ENCODE measurements at places on chromosomes 5 and 9. TPM values are rescaled to one million over a fixed set of nuclear protein-coding genes. Genes with fewer than 3 reads are reported as not detected.

AFAP1L1 gene
- total RNA-seq, result 0.18 TPM

OR2V1 gene
- total RNA-seq, result not detected

BSPRY gene
- total RNA-seq, result 1.4 TPM

TRPM3 gene
- not detected for total RNA-seq

NTNG2 gene
- total RNA-seq, result 2.0 TPM

SLC6A19 gene
- not detected for total RNA-seq

LMX1B gene
- not detected for total RNA-seq

OR13C4 gene
- total RNA-seq, result not detected

GPR151 gene
- total RNA-seq, result not detected

DNA sequence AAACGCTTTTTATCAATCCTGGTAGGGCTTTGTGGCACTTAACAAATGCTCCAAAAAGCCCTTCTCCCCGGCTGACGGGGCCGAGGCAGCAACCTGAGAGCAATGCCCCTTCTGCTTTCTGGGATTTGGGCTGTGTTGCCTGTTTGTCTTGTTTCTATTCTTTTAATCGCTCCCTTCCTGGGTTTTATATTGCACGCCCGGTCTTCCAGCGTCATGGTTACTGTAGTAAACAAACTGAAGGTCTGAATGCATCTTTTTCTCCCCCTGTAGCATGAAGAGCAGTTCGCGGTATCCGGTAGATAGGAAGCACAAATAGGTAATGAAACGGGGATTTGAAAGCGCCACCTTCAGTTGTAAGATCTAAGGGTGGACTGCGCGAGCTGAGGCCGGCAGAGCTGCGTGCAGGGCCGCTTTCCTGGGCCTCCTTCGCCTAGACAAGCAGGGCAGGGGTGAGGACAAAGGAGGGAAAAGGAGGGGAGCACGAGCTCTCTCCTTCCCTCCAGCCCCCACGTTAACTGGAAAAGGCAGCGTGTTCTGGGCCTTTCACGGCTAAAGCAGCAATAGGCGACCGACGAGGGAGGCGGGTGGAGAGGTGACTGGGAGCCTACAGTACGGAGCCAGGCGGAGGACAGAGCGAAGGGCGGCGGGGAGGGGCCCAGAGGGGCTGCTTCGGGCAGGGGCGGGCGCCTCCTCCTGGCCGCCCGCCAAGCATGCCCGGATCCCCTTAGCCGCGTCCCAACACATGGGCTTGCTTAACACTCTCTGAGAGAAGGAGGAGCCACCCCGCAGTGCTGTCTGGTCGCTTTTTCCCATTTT lies 49.3 kb upstream of the ZNF366 start:
- no peak for DNase-seq

DNA sequence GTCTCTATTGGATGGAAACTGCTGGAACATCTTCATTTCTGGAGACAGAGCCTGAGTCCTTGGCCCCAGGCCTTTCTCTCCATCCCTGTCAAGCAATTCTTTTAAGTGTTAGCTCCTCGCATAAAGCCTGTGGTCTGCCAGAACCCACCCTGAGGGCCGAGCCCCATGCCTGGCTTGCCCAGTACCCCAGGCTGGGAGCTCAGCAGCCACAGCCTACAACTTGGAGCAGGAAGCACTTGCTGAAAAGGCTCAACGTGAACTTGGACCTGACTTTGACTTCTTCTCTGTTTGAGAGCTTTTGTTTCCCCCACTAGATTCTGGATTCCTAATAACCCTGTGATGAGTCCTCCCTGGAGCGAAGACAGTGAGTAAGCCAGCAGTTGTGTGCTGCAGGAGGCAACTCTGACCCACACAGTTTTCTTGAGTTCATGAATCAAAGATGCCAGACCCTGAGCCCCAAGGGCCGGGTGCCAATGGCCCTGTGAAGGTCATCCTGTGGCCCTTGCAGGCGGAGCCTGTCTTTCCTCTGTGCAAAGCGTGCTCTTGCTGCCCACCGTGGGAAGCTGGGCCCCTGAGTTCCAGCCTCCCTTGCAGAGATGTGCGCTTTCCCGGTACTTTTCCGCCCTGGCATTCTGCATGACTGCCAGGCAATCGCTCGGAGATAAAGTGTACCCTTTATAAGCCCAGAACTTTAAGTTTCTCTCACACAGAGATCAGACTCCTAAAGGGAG lies 64.3 kb upstream of the RUFY1 start:
- no peak for DNase-seq

GRCh38 chr5:119808474-119808873 lies 179.1 kb downstream of the FAM170A start:
- DNase-seq, result no peak

DNA sequence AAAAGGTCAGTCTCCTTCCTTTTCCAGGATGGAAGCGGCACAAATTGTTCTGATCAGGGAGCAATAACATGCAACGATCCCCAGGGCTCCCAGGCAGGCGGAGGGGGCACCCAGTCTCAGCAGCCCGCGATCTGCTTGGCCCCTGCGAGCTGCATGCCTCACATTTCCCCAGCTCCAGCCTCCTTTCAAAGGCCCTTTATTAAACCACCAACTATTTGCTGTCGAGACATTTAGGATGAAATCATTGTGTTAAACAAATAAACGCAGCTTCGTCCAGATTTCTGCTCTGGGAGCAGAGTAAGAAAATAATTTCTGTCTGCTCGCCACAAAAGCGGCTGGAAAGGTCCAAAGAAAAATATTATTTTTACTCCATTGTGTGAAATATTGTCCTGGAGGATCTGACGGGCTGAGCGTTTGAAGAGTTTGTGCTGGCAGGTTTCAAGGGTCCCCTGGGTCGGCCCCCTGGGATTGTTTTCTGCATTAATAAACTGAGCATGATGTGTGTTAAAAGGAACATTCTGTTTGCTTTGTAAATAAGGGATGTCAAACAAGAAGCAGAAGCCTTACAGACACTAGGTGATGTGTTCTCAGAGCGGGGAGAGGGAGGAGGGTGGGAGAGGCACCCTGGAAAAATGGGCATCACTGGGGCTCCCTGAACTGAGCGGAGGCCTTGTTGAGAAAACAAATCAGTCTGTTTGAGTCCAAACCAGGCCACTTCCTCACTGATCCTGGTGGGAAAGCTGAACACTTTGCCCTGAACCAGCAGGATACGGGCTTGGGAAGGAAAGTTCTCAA lies 110.1 kb downstream of the FOXD1 start:
- DNase-seq, result no peak

- DNase-seq, result no peak
Measured at GRCh38 chr9:16901590-16901989, 31.1 kb upstream of the BNC2 start.

DNA sequence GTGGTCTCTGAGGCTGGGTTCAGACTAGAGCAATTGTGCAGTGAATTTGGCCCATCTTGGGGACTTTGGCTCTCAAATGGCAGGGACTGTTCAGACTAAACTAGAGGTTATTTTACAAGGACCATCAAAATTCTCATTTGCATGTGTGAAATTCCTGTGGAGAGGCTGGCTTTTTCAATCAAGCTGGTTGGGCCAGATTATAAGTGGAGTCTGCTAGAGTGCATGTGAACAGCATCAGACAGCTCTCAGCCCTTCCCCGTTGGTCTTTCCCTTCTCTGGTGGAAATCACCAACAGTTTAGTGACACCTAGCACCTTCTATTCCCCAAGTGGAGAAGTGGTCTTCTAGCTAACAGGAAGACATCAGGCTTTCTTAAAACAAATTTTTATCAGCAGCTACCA lies 301.3 kb downstream of the CWC27 start:
- DNase-seq, result no peak

DNA sequence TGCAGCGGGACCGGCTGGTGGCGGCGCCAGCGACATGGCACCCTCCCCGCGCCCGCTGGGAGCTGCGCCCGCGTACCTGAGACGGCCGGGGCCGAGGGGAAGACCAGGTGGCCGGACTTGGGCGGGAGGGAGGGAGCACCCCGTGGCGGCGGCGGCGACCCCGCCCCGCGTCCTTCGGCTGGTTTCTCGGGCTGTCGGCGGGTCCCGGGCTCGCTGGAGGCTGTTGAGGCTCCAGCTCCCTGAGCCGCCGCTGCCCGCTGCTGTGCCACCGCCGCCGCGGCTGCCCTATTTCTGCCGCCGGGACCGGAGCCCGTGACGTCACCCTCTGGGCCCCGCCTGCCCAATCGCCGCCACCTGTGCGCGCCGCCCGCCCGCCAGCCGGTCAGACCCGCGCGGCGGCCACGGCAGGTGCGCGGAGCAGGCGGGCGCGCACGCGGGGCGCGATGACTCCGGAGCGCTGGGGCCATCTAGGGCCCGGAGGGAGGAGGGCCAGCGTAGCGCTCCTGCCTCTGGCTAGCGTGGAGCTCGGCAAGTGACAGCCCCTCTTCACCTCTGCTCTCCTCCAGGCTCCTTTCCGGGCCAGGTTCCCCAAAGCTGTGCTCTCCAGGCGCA lies at the start of gene FSTL4:
TSS of gene FSTL4 (minus strand) at position 293 of the 612 bp plus-strand sequence.
- no peak for DNase-seq

DNA sequence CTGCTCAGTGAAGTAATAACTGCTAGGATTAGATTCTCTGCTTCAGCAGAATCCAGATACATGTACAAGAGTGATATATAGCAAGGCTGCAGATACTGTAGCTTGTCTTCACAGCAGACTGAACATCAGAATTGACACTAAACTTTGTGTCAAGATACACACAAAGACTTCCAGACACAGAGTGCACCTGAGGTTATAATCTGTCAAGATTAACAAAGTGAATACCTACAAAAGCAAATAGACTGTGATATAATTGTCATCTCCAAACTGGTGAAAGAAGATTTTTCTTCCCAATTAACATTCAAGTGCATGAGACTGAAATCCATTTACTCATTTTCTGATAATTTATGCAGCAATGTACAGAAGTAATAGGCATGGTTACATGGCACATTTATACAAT lies 2266.5 kb upstream of the WWC1 start:
- no peak for DNase-seq

- no peak for DNase-seq
Measured at GRCh38 chr5:135386886-135387628, 12.0 kb downstream of the MACROH2A1 start.

- DNase-seq, result no peak
Measured at GRCh38 chr5:14039063-14039462, 94.6 kb upstream of the DNAH5 start.

DNA sequence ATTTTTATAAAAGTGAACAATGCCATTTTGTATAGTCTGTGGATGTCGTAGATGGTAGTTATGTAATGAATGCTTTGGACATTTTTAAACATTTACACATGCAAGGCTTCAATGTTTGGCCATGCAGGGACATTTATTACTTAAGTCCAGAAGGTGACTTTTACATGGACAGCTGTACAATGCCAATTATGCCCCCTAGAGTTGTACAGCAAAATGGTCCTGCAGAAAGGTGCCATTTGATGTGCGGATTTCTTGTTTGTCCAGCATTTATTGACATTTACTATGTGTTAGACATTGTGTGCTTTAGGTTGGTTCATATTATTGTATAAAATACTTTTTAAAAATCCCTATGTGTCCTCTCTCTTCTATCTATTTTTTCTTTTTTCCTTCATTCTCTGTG lies 22.5 kb upstream of the COMMD10 start:
- no peak for DNase-seq

DNA sequence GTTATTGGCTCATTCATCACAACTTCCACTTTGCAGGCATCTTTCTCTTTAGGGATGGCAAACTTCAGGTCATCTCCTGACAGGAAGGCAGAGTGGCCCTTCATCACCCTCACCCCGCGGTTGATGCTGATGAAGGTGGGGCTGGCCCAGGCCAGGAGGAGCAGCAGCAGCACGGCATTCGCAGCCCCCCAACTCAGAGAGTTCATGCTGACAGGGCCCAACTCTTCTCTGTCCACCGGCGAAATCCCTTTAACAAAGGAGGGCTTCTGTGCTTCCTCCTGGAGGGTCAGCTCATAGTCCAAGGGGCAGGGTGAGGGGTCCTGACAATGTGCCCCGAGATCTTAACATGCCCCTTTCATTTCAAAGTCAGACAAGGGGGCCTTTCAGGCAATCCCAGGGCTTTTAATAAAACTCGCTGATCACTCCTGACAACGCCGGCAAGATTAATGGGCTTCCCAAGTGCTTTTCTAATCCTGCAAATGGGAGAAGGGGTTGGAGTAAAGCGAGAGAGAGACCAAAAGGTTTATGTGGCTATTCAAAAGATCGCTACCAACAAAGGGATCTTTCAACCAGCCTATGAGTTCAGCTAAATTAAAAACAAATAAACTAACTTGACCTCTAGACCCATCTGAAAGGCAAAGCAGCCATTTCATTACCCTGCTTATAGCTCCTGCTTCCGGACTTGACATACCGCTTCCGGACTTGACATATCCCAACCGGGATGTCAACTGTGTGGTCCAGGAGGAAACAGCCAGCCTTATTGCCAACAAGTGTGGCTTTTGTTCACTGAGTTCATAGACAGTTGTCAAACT lies 41.2 kb downstream of the FREM1 start:
- no peak for DNase-seq

DNA sequence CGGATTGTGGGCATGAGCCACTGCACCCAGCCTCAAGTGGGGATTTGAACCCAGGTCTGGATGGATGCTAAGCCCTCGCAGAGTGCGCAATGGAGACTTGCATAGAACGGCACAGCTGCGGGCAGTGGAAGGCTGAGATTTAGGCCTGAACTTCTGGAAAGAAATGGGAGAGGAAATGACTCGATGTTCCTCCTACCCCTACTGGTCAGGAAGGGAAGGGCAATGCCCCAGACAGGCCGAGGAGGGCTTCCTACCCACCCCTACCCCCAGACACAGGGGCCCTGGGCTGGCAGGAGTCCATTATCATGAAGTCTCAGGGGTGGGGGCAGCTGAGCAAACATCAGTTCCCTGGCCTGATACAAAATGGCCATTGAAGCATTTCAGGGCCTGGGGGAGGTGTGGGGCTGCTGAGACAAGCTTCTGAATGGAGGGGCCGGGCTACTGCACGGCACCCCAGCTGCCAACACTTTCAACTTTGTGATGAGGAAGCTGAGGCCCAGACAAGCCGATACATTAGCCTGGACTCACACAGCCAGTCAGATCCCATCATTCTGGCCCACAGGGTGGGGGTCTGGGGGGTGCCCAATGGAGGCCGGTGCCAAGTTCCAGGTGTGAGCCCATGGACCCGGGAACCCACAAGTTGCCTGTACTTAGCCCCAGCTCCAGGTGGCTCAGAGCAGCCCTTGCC lies 13.5 kb upstream of the WDR38 start:
- no peak for DNase-seq

Measured in CD8-positive, alpha-beta memory T cell (primary cell).